ENCODE measurements at places on chromosomes 3 and 15.

DNA sequence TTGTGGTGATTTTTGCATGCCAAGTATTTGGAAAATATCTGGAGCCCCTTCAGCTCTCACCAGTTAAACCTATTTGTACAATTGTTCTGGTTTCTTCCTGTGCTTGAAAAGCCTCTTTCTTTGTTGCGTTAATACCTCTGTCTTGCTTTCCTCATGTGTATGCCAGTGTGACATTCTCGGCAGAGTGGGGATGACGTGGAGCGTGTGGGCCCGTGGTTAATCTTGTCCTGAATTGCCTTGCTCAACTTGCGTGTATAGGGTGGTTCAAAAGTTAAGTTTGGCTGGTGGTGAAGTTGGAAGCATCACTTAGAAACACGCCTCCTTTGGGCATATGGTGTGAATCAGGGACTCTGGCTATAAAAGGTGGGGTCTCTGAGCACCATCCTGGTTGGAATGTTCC lies 67.1 kb downstream of the IGF1R start:
- DNase-seq, result no peak

DNA sequence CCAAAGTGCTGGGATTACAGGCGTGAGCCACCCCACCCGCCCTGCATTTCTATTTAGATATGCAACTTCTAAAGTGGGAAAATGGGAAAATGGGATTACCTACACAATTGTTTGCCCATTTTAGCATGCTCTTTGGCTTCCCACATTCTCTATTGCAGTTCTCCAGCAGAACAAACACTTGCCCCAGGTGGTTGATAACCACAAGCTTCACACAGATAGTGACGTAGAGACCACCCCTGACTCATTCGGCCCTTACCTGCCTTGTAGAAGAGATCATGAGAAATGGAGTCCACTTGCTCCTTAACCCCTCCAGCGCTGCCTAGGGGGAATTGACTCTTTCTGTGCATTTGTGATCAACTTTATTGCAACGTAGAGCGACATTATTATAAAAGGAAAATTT lies 83.2 kb upstream of the RAP2B start:
- no peak for DNase-seq

DNA sequence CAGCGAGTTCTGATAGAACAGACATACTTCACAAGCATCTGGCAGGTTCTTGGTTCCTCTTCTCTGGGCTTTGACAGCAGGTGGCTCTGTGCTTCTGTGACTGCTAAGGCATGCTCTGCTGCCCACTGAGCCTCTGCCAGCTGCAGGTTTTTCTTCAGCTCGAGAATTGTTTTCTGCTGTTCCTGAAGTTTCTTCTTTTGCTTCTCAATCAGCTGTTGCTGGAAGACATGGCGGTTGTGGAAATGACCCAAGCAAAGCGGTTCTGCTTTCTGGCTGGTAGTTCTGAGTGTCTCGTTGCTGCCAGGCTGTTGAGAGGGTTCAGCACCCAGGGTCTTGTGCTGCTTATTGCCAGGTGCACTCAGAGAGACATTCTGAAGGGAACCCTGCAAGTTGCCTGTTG lies 50.8 kb downstream of the CCDC191 start:
- no peak for DNase-seq

DNA sequence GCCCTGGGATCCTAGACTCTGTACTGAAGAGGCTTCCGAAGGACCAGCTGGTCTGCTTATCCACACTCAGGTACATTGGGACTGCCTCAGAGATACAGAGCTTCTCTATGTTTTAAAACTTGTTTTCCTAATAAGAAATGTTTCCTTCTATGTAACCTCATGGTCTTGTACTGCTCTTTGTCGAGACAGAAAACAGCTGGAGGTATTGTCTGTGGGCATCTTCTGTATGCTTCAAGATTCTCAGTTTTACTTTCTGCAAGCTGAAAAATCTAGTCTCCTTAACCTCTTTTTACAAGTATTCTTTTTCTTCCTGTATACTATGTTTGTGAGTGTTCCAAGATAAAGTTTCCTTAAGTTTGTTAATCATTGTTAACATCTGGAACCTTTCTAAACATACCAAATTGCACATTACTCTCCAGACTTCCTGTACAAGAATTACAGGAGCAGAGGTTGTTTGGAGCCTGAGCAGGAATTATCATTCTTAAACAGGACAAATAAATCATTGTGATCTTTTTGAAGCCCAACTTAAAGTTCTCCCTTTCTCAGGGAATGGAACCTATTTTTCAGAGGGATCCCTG lies 358.3 kb upstream of the CFAP20DC start:
- no peak for DNase-seq

GRCh38 chr3:129276385-129276784 lies 2.3 kb upstream of the HMCES start:
- no peak for DNase-seq

DNA sequence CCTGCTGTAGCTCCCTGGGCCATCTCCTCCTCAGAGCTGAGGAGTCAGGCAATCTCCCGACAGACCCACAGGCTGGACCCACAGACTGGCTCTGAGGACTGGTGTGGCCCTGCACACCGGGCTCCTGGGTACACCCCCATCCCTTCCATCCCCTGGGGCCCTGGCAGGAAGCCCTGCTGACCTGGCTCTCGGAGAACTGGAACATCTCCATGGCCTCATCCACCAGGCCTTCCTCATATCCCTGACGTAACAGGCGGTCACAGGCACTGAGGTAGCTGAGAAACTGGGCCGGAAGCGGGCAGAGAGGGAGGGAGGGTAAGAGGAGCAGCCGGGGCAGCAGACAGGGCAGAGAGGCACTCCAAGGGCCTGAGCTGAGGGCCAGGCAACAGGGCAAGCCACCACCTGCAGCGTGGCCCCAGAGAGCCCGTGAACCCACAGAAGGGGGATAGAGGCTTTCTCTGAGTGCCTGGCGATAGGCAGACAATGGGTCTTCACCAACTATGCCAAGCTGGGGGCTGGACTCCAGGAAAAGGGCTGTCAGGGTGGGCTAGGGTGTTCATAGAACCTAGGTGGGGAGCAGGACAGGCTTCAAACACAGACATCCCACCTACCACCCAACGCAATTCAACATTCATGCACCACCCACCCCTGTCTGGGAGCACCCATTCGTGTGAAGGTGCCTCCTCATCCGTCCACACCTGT lies 17.9 kb downstream of the KBTBD13 start:
- no peak for DNase-seq

- no peak for DNase-seq
These were observed 36.1 kb upstream of the ARHGEF26 start for GRCh38 chr3:154085071-154085470.

DNA sequence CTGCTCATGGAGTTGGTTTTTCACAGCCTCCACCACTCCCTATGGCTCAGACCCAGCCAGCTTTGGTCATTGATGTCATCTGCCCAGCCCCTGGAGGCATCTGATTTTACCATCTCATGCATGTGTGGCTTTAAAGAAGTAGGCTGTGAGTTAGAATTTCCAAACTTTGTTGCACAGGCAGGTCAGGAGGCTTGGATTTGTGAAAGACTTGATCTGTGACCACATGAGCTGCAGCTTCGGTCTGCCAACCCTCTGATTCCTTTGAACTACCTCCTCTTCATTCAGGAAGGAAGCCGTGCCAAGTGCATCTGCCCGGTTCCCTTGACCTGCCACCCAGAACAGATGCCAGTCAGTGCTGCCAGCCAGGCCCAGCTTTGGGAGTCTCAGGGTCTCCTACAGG lies 9.2 kb downstream of the CTXND1 start:
- no peak for DNase-seq

DNA sequence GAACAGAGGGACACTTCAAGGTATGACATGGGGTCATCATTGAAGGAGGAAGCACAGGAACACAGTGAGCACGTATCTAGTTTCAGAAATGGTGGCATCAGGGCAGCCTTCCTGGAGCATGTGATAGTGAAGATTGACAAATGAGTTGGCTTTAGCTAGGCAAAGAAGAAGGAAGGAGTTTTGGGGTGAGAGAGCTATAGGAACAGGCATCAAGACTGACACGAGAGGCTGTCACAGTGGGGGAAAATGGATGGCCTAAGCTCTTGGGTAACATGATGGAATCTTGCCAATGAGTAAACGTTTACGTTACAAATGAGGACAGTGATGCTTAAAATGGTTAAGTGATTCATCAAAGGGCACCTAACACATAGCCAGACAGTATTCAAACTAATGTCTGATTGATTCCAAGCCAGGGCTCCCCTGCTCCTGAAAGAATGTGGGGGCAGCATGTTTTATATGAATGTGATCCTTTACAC lies 23.1 kb upstream of the GPR171 start:
- peak; percentile 9 for DNase-seq

DNA sequence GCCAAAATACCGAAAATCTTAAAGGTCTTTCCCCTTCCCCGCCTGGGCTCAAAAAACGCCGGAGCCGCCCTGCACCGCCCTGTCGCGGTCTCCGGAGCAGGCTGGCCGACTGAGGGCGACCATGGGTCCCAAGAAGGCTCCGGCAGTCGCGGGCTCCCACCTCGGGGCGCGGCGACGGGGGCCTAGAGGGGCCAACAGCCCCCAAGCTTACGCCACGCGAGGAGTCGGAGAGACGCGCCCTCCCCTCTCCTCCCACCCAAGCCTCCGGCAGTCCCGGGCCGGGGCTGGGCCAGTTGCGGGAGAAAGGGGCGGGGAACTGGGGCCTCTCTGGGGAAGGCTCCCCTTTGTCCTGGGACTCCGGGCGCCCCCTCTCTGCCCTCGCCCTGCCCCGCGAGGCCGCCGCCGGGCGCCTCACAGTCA lies 69.2 kb downstream of the GOLGA8B start:
- peak; percentile 30 for DNase-seq

Data from A673 (cell line).